ENCODE measurements at places on chromosomes 7 and 10.

DNA sequence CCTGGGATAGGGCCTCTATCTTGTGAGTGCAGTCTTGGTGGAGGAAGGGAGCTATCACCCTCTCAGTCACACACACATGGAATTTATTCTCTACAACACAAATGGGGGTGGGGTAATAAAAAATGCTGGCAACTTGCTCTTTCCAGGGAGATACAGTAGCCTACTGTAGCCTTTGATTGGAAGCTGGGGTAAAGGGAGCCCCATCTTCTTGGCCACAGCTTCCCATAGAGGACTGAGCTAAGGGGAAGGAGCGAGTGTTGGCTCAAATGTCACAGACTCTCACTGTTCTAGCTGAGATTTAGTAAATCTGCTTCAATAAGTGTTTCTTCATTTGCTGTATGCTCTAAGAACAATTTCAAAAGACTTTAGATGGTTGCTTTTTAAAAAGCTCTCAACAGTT, 222.2 kb upstream of the CXCL12 start:
- no peak for DNase-seq

- no peak for DNase-seq
Observed at GRCh38 chr10:30114881-30115625, 55.7 kb upstream of the JCAD start.

DNA sequence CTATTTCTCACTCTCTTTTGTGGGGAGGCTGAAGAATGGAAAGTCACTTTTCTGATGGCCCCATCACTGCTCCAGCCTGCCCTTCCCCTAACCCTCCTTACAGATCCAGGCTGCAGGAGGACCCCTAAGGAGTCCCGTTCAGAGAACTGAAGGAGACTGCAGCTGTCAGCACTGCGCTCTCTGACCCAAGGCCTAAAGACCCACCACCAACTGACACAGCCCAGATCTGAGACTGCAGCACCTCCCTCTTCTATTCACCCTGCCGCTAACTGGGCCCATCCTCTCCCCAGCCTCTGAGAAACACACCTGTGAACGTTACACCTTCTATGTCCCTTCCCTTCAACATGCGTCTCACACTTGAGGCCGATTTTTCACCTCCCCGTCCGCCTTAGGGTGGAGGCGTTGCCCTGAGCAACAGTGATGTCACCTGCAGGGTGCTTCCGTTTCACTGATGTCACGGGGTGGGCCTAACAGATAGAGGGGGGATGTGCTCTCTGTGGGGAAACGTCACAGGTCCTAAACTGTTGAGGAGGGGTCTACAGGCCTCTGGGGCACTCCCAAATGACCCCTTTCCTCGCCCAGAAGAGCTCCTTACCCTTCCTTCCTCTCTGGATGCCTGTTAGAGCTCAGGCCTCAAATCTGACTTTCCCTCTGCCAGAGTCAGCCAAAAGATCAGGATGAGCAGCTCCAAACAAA, 5.1 kb downstream of the ITPRIP start:
- no peak for DNase-seq

- DNase-seq = no peak
Observed at GRCh38 chr7:46421441-46422230, 500.6 kb upstream of the IGFBP3 start.

- no peak for DNase-seq
Observed at GRCh38 chr7:142709921-142710320, 39.4 kb upstream of the PRSS1 start.

- DNase-seq = no peak
Observed at GRCh38 chr7:138555684-138556083, 95.6 kb downstream of the TRIM24 start.
